ENCODE measurements at places on chromosomes 6 and 20.

DNA sequence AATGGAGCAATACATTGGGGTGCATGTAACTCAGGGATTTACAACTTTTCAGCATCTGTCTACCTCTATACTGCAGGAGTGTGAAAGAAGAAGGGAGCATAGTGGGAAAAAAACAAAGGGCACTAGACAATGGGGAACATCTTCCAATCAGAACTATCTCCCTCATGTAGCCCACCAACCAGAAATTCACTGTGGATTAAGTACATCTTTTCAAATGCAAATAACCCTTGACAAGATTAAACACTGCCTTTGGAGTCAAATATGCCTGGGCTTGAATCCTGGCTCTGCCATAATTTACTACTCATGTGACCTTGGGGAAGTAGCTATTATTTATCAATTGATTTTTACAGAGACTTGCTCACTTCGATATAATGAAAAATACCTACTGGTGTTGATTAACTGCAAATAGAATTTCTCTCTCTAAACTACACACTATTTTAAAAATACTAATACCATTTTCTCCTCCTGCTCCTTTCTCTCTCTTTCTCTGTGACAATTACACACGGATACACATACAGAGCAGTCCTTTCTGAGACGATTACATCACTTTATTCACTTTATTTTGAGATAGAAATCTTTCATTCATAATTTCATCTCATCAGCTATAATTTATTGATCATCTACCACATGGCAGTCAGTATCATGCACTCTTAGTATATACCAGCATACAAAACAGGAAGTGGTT, 783.7 kb downstream of the FRK start:
- no peak for DNase-seq

DNA sequence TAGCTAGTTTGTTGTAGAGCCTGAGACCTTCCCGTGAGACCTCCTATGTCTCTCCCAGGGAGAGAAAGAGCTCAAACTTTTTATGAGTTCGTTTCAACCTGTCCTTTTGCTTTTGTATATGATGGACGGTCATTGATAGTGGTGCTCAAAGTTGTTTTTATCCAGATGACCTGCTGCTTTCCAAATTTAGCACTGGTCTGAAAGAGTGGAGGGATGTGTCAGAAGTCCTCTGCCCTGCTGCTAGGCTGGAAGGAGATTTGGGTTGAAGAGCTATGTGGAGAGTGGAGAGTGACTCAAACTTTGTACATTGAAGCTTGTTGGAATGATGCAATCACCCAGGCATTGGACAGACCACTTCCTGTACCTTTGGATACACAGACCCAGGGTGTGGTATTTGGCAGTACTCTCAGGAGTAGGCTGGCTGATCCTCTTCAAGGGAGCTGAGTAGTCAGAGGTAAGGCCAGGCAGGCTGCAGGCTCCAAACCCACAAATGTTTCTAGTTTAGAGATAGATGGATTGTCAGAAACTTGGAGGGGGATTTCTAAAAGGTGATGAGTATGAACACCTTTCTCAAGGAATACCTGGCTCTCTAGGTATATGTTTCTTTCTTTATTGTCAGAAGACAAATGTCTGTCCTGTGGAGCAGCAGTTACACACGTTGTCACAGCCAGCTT, 49.4 kb upstream of the RREB1 start:
- no peak for DNase-seq

DNA sequence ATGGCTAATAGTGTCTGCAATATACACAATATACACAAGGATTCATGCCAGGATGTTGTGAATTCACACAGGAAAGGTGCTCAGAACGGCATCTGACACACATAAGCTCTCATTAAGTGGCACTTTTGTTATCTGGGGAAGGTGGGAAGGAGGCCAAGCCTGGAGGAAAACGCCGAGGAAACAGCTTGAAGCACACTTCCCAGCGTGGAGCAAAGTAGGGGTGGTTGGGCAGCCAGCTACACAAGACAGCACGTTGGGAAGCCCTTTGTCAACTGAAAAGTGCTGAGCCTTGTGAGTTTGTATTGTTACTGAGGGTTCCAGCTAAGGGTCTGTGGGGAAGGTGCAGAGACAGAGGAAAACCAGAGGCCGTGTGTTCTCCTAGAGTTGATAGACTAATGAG, 181.0 kb downstream of the ZMYND8 start:
- no peak for DNase-seq

GRCh38 chr20:17768271-17768670, 68.5 kb downstream of the BANF2 start:
- no peak for DNase-seq

GRCh38 chr6:107576852-107577251, 86.9 kb downstream of the SOBP start:
- no peak for DNase-seq

DNA sequence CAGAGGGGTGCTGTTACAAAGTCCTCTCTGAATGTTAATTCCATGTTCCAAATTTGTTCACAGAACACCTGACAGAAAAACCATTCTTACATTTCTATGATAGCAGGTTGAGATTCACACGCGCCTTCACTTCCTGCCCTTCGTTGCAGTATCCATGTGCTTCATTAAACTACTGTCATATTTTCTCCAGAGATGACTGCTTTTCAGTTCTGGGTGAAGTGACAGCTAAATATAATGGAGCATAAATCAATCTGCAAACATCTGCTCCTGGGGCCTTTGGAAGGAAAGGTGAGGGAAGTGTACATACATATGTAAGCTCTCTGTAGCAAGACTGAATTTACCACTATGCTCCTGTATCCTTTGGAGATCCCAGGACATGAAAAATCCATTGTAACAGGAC, 750.2 kb downstream of the HDGFL1 start:
- DNase-seq = no peak

GRCh38 chr20:2237059-2237458, 58.7 kb upstream of the TGM3 start:
- DNase-seq = no peak

DNA sequence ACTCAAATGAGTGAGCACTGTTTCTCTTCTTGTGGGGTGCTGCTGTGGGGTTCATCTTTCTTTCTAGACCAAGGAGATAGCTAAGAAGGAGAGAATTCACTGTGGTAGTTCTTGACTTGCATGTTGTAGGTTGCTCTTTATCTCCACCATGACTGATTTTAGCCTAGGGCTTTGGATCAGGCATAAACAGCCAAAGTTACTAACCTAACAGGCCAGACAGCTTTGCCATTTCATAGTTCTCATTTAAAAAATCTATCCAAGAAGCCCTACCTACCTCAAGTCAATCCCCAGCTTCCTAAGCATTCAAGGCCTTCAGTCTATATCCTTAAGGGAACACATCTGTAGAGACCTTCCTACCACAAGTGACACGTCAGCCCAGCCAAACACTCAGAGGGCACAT, 107.9 kb upstream of the CARMIL1 start:
- no peak for DNase-seq

- no peak for DNase-seq
Measured at GRCh38 chr20:5908981-5909380, 41.4 kb downstream of the TRMT6 start.

DNA sequence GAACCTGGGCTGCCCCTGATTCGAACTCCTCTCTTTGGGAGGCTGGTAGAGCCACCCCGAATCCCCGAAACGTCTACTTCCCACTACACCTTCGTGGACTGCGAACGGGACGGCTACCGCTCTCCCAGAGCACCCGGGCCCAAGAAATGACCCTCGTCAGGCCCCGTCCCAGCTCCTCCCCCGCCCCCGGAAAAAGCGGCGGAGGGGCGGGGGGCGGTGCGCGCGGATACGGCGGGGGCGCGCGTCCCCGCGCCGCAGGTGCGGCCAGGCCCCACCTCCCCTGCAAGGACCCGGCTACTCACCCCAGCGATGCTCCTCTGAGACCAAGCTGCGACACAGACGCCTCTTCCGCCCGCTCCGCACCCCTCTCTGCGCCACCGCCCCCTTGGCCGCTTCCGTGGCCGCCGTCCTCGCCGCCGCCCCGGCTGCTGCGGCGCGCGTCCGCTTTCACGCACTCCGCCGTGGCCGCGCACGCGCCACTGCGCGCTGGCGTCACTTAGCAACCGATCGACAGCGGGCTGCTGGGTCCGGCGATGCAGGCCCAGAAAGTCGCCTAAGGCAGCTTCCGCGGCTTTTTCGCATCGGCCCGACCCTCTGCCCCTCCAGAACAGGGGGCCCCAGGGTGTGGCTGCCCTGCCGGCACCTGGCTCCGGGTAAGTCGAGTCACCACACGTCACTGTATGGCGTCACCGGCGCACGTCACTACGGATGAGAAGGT, at the start of gene BTBD9:
BTBD9 (minus strand) TSS at position 432 of the 718 bp plus-strand sequence.
- DNase-seq = peak; percentile 60

DNA sequence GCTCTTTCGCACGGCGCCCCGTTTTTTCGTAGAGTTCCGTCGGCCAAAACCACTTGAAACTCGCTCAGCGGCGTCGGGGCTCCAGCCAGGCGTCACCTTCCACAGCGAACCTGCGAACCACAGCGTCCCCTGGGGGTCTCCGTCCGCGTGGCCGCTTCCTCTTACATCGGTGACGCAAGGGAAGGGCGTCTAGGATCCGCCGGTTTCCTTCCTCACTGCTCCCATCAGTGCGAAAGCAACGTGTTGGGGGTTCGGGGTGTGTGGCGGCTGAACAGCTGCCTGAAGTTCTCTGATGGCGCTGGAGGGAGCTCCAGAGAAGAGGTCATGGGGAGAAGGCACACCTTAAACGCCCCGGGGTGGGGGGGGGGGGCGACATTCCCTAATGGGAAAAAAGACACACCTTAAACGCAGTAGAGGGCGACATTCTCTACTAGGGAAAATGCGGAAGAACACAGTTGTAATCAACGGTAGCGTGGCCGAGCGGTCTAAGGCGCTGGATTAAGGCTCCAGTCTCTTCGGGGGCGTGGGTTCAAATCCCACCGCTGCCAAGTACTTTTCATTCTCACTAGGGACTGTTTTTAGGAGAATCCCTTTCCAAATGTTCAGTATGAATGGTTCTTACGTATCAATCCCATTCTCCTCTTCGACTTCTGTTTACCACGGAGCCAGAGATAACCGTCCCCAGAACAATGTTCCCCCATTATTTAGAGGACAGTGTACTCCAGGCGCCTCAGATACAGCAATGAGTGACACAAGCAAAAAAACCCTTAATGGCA, 16.4 kb downstream of the ZNF311 start:
- DNase-seq = no peak

DNA sequence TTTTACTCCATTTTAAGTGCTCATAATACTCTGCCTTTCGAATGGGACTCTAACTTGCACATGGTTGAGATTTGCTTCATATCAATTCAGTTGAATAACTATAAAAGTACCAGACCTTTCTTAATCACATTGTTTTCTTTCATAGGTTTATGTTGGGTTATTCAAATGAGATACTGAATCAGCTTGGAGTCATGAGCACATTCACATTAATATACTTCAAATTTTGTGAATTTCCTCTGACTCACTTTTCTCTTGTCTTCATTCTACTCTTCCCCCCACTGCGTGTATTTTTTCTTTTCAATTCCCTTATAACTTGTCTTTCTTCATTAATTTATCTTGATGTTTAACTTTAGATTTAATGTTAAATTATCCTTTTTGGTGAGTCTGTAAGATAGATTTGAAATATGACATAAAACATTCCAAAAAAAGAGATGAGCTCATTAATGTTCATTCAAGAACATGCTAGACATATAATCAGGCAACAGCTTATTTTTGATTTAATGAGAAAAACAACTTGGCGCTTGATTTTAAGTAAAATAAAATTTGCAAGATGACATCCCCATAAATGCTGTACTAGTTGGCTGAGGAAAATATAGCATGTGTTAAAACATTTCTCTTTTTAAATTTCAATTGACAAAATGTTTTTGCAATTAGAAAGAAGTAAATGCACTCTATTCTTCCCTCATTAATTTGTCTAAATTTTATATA, 736.0 kb downstream of the CD109 start:
- no peak for DNase-seq

DNA sequence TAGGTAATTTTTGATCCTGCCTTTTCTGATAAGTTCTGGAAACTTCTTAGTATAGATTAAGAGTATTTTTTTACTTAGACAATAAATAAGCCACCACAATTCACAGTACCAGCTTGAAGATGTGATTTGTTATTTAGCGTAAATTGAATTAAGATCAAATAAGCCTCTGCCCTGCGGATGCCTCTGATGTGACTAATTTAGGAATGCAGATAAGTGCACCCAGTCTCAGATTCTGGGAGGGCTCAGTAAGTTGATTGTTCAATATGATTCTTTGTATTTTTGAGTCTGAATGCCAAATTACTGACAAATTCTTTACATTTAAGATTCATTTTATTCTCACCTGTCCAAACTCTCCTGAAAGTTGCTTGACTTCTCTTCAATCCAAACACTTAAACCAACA, 147.5 kb downstream of the THBS2 start:
- DNase-seq = no peak

DNA sequence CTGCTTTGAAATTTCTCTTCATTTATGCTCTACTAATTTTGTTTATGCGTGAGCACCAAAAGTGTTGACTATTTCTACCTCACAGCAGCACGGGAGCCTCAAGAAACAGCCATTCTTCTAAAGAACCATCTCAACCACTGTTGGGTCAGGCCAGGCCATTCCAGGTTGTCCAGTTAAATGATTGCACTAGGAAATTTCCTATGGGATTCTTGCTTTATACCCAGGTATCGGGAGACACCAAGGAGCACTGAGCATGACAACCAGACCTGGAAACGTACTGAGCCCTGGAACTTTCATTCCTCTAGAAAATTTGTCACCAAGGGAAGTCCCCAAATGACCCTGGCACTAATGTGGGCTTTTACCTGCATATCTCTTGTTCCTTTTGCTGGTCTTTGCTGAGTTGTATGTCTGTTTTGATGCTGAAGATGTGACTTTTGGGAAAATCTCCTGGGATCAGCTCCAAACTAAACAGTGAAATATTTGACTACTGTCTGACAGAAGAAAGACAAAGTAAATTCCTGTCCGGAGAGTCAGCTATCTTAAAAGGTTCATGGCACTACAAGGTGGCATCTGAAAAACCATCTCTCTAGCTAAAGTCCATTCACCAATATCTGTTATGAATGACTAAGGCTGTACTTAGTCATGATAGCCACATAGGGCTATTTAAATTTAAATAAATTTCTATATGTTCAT, 70.5 kb downstream of the SNAP25 start:
- DNase-seq = no peak

DNA sequence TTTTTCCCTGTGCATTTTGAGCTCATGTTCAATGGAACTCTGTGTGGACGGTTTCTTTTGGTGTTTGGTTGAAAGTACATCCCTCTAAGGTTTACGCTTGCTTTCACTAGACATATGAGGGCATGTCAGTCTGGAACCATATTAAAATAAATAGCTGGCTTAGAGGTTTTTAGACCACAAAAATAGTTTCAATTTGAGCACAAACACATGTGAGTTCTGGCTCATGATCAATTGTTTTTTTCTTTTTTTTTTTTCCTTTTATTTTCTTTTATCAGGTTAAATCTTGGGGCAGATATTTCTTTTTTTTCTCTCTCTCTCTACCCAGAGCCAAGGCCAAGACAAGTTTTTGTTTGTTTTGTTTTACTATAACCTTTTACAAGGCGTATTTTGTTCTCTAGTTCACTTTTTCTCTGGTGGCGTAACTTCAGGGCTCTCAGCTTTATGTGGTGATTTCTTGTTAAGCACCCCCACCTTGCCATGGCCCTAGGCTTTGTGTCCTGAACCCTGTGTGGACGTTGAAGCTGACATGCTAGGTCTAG, 92.9 kb downstream of the SHLD1 start:
- no peak for DNase-seq

GRCh38 chr20:35144694-35145093, 2.4 kb downstream of the EDEM2 start:
- DNase-seq = no peak

- DNase-seq = no peak
Measured at GRCh38 chr6:85390775-85391174, 59.1 kb upstream of the NT5E start.

GRCh38 chr6:10219510-10219909, 195.4 kb downstream of the TFAP2A start:
- DNase-seq = no peak

- DNase-seq = no peak
Measured at GRCh38 chr6:10901770-10902169, 14.9 kb downstream of the SYCP2L start.
